ENCODE measurements at places on chromosomes 6 and 20.

GRCh38 chr6:46794068-46794467 is 879 bp downstream of the MEP1A start:
- DNase-seq: no peak

DNA sequence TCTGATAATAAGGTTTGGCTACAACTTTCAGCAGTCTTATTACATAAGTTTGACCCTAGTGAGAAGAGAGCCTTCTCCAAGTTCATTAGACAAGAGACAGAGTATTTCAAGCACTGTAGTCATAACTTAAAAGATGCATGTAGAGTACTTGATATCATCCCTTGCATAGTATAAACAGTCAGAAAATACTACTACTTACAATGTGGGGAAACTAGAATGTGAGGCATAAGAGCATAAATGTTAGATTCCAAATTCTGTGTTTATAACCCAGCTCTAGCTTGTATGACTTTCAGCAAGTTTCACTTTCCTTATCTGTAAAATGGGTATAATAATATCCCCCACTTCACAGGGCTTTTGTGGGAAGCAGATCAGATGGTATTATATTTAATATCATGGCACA is 56.8 kb upstream of the TMEM200A start:
- no peak for DNase-seq

- DNase-seq: no peak
These were observed 44.1 kb upstream of the GRM4 start for GRCh38 chr6:34189806-34190503.

GRCh38 chr6:139520321-139520768 is 145.9 kb upstream of the CITED2 start:
- no peak for DNase-seq

GRCh38 chr6:167078745-167079144 is 44.2 kb upstream of the CCR6 start:
- DNase-seq: no peak

- no peak for DNase-seq
These were observed 31.6 kb downstream of the DLL1 start for GRCh38 chr6:170259278-170259677.

DNA sequence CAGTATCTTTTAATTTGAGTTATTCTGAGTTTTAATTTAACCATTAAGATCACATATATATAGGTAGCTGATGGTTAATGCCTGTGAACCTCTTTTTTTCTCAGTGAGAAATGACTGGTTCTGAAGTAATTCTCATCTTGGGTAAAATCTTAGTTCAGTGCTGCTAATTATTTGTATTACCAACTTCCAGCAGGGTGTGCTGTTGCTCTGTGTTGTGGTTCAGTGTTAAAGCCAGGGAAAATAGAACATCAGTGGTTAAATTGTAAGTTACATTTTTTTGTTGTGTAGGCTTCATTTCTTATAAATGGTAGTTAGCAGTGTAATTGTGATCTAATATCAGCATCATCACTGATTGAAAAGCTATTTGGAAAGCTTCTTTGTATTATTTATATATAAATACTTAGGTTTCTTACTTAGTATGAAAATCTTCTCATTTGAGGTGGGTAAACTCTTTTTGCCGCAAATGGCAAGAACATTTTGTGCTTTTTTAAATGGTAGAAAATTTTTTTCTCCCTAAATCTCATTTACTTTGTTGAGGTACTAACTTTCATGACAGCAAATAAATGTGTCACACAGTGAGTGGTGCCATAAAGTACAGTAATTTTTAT is 43.7 kb downstream of the CDC5L start:
- no peak for DNase-seq

GRCh38 chr6:3526962-3527650 is 70.3 kb upstream of the SLC22A23 start:
- DNase-seq: no peak

DNA sequence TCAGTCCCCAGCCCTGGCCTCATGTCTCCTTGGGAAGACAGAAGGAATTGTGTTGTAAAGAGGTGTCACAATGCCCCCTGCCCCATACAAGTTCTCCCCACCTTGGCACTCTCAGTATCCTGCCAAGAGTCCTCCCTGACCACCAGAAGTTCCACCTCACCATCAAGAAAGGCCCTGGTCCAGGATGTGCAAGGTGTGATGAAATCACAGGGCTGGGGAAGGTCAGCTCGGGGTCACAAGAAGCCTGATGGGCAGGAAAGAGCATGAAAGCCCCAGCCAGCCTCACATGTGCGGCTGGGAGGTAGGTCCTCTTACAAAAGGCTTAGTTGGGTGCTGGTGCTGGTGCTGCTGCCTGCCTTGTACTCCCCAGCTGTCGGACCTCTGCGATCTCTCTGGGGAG is 12.9 kb upstream of the C6orf132 start:
- DNase-seq: no peak

- DNase-seq: no peak
These were observed 80.9 kb upstream of the PHACTR2 start for GRCh38 chr6:143596866-143597265.

- no peak for DNase-seq
These were observed 170.2 kb upstream of the MLN start for GRCh38 chr6:33974030-33974429.

GRCh38 chr6:56515081-56515905 is 127.4 kb downstream of the DST start:
- DNase-seq: no peak

DNA sequence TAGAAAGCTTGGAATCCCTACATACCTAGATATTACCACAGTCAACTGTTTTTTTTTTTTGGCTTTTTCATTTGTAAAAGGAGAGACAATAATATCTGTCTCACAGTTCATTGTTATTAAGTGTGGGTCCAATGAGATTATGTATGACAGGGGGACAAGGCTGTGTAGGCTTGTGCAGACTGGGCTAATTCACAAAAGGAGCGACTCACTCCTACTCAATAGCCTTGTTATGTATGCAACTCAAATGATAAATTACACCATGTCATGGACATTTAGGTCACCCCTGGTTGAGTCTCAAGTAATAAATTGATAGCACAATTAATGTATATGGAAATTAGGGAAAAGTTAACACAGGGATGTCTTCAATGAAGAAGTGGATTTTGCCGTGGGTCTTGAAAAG is 208.2 kb upstream of the MAP3K7 start:
- DNase-seq: no peak

DNA sequence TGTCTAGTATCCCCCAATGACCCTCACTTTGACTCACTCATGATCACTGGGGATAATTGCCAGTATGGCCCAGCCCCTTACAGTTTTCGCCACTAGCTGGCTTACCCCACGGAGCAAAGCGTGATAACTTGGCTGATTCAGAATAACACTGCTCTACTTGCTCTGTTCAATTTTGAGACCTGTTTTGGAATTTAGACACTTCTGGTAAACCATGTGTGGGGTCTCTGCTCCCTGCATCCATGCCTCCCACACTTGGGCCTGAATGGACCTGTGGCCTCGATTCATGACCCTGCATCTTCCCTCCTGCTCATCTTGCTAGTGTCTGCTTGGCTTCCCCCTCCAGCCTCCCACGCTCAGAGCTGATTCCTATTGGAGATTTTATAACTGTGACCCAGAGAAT is 48.9 kb downstream of the FOXA2 start:
- no peak for DNase-seq

GRCh38 chr6:13066820-13067219 is 261.5 kb downstream of the TBC1D7 start:
- DNase-seq: no peak

GRCh38 chr6:152952866-152953509 is 29.9 kb downstream of the FBXO5 start:
- DNase-seq: no peak

DNA sequence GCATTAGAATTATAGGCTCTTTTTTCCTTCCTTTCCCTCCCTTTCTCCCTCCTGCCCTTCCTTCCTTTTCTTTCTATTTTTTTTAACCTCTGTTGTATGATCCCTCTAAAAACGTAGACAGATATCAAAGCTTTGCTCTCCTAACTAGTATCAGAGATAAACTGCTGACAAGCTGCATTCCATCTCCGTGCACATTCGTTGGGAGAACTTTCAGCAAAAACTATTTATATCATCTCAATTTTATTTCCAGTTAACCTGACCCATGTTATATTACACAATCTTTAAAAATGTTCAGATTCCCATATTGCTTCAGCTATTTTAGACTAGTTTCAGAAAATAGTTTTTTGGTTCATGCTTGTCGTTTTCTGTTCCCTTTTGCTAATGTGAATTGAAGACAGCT is 47.3 kb downstream of the RNF217 start:
- DNase-seq: no peak

DNA sequence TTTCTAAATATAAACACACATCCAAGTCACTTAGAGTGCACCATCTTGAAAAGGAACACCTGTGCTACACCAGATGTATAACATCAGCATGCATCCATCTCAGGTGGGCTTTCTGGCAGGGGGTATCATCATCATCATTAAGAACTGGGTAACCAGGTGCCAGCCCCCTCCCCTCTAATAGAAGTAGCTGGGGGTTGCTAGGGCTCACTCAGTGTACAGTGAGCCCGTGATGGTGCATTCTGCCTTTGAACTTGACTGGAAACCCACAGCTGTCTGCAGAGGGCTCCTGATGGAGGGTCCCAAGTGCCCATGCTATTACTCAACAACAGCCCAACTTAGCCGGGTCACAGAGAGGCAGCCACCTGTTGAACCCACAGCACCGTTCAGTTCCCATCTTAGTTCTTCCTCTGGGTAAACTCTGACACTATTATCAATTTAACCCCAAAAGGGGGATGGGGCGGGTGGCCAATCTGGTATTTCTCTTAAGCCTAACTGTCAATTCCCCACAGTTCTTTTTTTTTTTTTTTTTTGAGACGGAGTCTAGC is 32.7 kb upstream of the CCND3 start:
- no peak for DNase-seq

Data from stimulated activated CD8-positive, alpha-beta memory T cell treated with anti-CD3 and anti-CD28 coated beads, Interleukin-4, amount 100 ng/mL, for 4 hours (primary cell).